ENCODE measurements at places on chromosomes 7 and 10.
A peak's percentile ranks its signal among the peaks of the same experiment; 100 is the strongest.

DNA sequence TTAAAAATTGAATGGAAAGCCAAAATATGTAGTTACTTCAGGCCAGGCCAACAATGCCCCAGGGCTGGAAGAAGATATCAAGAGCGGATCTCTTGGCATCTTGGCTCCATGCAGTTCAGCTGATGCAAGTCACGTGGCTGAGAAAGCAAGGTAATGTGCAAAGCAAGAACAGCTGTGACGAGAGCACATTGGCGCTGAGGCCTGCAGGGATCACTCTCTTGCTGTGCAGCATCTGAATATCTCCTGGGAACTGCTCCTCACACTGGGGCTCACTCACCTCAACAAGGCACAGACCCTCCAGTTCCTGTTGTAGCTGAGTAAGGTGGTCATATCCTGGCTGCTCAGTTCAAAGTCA lies 14.0 kb downstream of the AKR1B1 start:
- H3K27ac ChIP-seq = peak overlapping the region; percentile 48
- peaks cover 9% of the 10 kb centered on the region for H3K4me1 ChIP-seq
- DNase-seq = no peak
- H3K27me3 ChIP-seq = no peaks in the 10 kb centered on the region

- peaks cover 59% of the 10 kb centered on the region for H3K4me1 ChIP-seq
- peak overlapping the region; percentile 83 for H3K27ac ChIP-seq
- DNase-seq = no peak
- no peaks in the 10 kb centered on the region for H3K36me3 ChIP-seq
- H3K27me3 ChIP-seq = no peaks in the 10 kb centered on the region
Measured at GRCh38 chr7:30027065-30027456, 559 bp upstream of the FKBP14 start.

- H3K27ac ChIP-seq = no peak overlapping the region
- H3K36me3 ChIP-seq = no peaks in the 10 kb centered on the region
- DNase-seq = no peak
- peaks cover 3% of the 10 kb centered on the region for H3K4me1 ChIP-seq
- no peak overlapping the region for H3K4me3 ChIP-seq
- no peaks in the 10 kb centered on the region for H3K27me3 ChIP-seq
Measured at GRCh38 chr10:34607894-34608293, 207.2 kb downstream of the PARD3 start.

- H3K4me3 ChIP-seq = no peak overlapping the region
- DNase-seq = no peak
- H3K27me3 ChIP-seq = no peaks in the 10 kb centered on the region
- no peaks in the 10 kb centered on the region for H3K36me3 ChIP-seq
Measured at GRCh38 chr10:21036757-21037156, 139.6 kb upstream of the NEBL start.
